ENCODE measurements at places on chromosomes 5 and 9.
A peak's percentile ranks its signal among the peaks of the same experiment; 100 is the strongest.

DNA sequence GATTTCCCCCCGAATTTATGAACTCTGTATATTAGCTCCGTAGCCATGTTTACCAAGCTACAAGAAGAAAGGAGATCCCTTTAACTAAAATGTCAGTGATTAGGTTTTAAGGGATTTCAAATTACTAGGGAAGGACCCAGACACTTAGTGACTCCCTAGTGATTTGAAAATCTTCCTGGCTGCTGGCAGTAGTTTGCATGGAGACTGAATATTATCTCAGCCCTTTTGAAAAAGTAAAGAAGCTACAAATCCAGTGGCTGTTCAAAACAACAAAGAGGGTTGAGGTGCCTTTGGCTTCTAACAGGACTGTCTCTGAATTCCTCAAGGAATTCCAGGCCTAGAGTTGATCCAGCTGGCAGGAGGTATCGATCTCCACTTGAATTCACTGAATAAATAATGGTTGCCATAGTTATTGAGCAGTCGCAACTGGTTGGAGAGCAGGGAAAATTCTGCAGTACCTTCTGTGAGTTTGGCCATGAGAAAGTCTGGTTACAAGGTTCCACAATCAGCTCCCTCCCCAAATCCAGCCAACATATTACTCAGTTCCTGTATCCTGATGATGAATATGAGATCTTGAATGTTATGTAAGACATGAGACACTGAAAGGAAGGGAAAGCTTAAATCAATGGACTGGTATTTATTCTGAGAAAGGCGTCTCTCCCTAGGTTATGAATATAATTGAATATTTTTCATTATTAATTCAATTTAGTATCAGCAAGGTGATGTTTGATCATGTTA, 37.7 kb downstream of the NR4A3 start:
- DNase-seq = no peak

- DNase-seq = no peak
Observed at GRCh38 chr9:106560540-106560939, 302.4 kb upstream of the ZNF462 start.

DNA sequence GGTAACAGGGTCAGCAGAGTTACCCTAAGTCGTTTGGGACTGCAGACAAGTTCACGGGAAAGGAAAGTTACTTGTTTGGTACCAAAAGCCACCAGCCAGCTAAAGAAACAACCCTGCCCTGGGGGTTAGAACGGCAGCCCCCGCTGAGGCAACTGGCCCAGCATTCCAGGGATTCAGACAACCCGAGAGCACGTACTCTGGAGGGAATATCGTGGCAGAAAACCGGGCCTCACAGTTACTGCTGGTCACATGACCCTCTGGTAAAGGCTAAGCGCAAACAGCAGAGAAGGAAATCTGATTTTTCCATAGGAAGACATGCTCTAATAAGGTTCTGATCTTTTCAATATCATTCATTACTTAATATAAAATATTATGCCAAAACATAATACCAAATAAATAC, 22.5 kb upstream of the MLANA start:
- DNase-seq = no peak

DNA sequence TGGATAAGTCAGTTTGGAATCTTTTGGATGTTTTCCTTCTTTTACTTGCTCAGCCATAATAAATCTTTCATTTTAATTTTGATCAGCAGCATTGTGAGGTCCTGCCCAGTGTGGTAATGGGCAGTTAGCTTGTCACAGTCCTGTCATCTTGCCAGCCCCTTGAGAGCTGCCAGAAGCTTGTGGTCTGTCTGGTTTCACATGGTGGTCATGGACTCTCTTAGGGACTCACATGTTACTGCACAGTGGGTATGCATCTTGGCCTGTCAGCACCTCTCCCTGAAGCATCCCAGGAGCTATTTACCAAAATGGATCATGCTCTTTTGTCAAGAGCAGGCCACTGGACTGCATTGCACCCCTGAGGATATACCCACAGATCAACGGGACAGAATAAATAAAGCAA, 60.3 kb downstream of the DAPK1 start:
- no peak for DNase-seq

DNA sequence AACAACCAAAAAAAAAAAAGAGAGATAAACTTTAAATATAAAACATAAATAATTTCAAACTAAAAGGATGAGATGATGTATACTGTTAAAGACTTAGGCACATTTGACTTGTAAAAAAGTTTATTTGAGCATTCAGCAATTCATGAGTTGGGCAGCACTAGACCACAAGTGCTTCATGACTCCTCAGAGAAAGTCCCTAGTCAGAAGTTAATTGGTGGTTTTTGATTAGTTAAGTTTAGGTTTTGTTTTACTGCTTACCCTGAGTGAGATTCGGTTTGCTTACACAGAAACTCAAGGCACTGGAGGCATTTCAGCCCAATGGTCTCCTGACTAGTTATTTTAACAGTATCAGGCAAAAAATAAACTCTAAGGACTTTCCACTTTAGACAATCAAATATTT, 129.2 kb downstream of the MARCHF11 start:
- DNase-seq = no peak

- DNase-seq = no peak
Observed at GRCh38 chr5:40033009-40033408, 608.2 kb upstream of the DAB2 start.

DNA sequence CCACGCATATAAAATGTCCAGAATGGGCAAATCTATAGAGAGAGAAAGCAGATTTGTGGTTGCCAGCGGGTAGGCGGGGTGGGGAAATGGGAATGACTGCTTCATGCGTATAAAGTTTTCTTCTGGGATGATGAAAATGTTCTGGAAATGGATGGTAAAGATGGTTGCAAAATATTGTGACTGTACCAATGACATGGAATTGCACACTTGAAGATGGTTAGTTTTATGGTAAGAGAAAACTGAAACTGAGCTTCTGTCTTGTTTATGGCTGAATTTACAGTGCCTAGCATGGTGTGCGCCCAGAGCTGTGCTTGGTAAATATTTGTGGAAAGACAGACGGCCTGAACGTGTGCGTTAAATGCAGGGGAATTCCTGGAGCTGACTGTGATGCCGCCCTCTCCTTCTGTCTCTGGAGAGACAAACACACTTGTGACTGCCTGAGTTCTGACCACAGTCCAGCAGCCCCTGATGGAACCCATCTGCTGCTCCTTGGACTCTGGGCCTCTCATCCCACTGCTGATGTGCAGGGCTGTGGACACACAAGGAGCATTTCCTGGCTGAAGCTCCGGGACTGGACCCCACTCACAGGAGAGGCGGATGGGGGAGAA, 8.6 kb upstream of the PTGES start:
- DNase-seq = no peak

- no peak for DNase-seq
Observed at GRCh38 chr9:123684393-123685149, 245.4 kb downstream of the DENND1A start.

DNA sequence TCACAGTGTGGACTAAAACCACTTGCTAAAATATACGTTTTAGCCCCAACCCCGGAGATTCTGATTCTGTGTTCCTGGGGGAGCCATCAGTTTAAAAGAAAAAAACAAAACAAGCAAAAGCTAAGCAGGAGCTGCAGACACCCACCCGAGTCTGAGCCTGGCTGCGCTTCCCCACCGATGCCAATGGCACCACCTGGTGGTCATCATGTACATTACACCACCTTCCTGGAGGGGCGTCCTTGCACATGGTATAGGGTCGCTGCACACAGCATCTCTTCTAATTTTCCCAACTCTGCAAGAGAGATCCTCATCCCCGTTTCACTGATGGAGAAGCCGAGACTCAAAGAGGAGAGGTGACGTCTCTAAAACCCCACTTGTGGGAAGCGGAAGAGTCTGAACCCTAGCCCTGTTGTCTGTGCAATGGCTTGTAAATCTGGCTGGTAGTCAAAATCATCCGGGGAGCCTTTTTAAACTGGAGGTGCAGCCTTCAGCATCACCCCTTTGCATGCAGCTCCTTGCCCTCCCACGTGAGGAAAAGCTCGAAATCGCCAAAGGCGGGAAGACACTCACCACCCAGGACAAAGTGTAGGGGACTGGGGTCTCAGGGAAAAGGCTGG, 23.1 kb upstream of the CNOT6 start:
- peak; percentile 76 for DNase-seq

GRCh38 chr5:1111727-1112289, at the start of gene SLC12A7:
SLC12A7 (minus strand) TSS chr5:1112063; CDS start chr5:1111991, 72 bp downstream.
- peak; percentile 85 for DNase-seq

- DNase-seq = no peak
Observed at GRCh38 chr5:114054594-114054993, 307.3 kb upstream of the KCNN2 start.

GRCh38 chr5:39109606-39110005, 35.4 kb upstream of the RICTOR start:
- no peak for DNase-seq

DNA sequence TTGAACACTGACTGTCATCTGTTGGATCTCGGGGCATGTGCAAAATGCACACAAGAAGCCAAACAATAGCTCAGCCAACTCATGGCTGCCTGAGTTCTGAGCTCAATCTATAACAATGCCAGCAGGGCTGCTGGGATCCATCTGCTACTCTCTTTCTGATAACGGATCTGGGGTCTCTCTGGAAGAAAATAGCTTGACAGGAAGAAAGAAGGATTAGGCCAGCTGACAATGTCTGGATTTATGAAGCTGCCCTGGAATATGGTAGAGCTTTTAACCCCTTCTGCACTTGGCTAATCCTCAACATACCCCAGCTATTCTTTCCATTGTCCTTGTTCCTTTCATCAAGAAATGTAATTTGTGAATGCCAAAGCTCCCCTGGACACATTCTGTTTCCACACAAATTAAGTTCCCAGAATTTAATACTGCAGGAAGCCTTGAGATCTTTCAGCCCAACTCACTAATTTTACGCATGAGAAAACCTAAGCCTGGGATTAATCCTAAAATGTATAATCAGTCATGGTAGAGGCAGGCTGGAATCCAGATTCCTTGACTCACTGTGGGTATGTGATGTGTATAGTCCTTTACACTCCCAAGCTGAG, 62.7 kb upstream of the PCA3 start:
- DNase-seq = no peak

- no peak for DNase-seq
Observed at GRCh38 chr5:29972597-29972996, 1220.9 kb upstream of the CDH6 start.

DNA sequence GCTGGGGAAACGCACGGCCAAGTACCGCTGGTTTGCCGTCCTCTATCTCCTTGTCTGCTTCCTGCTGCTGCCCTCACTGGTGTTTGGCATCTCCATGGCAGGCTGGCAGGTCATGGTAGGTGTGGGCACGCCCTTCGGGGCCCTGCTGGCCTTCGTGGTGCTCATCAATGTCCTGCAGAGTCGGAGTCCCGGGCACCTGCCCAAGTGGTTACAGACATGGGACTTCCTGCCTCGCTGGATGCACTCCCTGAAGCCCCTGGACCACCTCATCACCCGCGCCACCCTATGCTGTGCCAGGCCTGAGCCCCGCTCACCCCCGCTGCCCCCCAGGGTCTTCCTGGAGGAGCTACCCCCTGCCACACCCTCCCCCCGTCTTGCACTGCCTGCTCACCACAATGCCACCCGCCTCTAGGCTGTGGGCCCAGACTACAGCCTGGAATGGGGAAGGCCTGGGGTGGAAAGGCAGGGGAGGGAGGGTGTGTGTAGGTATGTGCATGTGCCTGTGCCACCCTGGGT, 2.5 kb downstream of the PFN3 start:
- no peak for DNase-seq

Measured in Calu3 (cell line).